ENCODE measurements at places on chromosomes 16 and 17.

GRCh38 chr16:74372369-74372768, 3.7 kb upstream of the NPIPB15 start:
- no peak for DNase-seq

GRCh38 chr17:78923660-78924453, 1.3 kb downstream of the TIMP2 start:
- DNase-seq: peak; percentile 87

DNA sequence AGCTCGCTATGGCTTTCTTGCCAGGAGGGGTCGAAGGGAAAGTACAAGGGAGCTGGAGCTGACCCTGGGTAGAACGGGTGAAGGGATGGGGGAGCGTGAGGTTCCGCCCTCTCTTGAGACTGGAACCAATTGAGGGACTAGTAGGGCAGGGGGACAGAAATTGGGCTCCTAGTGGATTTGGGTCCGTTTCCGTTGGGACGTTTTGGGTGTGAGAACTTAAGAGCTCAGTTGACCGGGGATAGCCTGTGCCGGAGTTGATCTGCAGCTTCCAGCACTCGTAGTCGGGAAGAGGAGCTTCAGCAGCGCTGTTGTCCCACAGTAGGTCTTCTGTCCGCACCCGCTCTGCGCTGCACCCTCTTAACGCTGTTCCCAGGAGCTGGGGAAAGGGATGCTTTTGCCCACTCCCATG, 481 bp downstream of the CNTROB start:
- peak; percentile 71 for DNase-seq

DNA sequence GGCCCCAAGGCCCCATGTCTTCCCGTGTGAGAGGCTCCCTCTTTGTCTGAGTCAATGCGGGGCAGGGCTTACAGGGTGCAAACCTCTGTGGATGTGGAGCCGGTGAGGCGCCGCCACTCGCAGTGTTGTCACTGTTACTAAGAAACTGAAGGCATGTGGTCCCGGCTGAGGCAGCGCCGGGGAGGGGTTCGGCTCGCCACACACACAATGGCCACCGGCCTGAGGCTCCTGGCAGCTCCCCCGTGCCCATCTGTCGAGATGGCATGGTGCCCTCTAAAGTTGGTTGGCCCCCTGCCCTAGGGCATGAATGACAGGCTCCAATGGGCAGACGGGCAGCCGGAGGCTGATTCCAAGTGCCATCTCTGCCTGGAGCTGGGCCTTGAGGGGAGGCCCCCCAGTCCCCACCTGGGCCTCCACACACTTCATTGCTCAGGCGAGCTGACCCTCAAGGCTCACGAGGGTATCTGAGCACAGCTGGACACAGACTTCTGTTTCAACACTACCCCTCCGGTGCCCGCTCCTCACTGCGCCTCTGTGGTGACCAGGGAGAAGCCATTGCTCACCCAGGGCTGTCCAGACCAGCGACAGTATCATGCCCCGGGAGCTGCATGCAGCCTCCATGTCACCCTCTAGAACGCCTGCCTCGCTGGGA, 137.2 kb downstream of the C16orf78 start:
- DNase-seq: no peak

GRCh38 chr16:57041182-57042156, 50.9 kb upstream of the CPNE2 start:
- no peak for DNase-seq

DNA sequence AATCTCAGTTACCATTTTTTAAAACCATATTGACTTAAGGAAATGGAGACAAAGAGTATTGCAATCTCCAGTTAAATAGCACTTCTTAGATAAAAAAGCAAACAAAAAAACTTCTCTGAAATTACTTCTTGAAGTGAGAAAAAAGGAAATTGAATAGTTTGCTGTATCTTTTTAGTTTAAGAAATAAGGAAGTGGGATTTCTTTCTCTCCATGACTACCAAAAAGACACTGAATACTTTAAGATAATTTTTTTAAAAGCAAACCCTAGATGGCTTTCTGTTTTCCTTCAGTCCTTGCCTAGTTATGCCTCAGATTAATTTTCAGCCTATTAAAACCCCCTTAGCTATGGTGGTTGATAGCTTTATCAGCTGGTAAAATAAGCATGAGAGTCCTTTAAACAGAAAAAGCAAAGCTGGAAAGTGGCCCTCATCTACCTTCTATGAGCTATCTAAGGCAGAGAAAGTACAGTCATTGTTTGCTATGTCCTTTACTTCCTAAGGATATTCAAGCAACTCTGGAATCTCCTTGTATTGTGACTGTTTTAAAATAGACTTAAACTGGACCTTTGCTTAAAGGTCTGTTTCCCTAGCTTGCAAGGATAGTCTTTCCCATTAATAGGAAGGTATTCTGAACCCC, 28.6 kb downstream of the TPPP3 start:
- peak; percentile 5 for DNase-seq

DNA sequence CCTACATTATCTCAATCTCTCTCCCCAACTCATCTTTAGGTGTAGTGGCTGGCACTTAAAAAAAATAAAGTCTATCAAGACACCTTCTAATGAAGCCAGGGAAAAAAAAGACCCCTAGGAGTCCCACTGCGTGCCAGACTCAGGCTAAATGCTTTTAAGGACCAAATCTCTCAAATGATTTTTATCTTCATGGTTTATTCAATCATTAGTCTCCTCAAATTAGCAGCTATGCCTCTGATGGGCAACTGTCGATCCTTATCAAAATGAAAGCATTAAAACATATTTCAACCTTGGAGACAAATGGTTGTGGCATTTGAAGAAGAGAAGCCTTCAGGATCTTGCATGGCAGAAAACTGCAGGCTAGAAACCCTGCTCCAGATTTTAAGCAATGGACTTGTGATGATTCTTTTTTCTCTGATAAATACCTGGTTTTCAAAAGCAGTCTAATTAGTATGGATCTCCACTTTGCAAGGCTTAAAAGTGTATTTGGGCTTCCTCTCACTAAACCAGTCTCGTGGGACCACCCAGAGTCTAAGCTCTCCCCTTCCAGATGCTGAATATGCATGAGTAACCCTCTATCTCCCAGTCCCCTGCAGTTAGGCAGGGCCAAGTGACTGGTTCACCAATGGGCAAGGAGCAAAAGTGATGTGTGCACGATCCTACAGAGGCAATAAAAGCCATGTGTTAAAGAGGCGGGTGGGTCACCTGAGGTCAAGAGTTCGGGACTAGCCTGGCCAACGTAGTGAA, 14.9 kb downstream of the ITPRIPL2 start:
- DNase-seq: no peak
